CD4-positive, alpha-beta T cell treated with Interleukin-17A for 1 hour (primary cell): ENCODE measurements at places on chromosomes 11 and 22.

DNA sequence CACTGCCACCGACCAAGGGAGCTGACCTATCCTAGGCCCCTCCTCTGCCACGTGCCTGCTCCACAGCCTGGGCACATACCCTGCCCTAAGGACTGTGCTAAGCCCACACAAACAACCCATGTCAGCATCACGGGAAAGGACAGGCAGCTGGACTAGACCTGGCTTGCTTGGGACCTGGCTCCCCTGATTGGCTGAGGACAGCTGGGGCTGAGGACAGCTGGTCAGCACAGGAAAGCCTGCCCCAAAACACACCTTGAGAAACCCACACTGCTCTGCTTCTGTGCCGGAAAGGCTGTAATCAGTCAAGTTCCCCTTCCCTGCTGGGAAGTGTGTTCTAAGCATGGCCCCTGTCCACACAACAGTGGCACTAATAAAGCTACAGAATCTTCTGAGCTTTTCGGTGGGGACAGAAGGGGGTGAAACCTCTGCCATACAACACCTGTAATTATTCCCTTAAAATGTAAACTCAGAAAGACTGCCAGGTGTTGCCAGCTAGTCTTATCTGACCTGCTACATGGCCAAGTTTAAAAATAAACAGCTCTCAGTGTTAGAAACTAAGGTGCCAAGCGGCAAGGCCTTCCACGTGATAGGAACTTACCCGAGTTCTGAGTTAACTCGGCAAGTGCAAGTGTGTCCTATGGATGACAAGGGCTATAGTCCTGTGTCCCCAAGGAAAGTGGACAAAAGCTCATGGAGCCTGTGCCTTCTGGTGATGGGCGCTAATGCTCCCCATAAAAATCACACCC is 35.7 kb upstream of the ARFGAP3 start:
- no peak for DNase-seq

- DNase-seq: no peak
These were observed 15.2 kb downstream of the UFD1 start for GRCh38 chr22:19463491-19464469.

- DNase-seq: no peak
These were observed 33.5 kb downstream of the NFRKB start for GRCh38 chr11:129861702-129862522.

- no peak for DNase-seq
These were observed 156.8 kb downstream of the C11orf91 start for GRCh38 chr11:33543823-33544222.

- no peak for DNase-seq
These were observed 11.9 kb downstream of the CHID1 start for GRCh38 chr11:898540-899190.

GRCh38 chr11:83682611-83682973 is 396.4 kb upstream of the CCDC90B start:
- DNase-seq: no peak

- no peak for DNase-seq
These were observed 7.9 kb downstream of the PNPLA5 start for GRCh38 chr22:43883719-43884415.

- no peak for DNase-seq
These were observed 1250.5 kb downstream of the BRD1 start for GRCh38 chr22:48577014-48577690.

- no peak for DNase-seq
These were observed 16.7 kb upstream of the ARHGAP32 start for GRCh38 chr11:129208863-129209262.

- DNase-seq: no peak
These were observed 1.5 kb downstream of the OLFML1 start for GRCh38 chr11:7486781-7487140.

GRCh38 chr11:123194337-123195187 is 486 bp downstream of the CLMP start:
- DNase-seq: no peak

DNA sequence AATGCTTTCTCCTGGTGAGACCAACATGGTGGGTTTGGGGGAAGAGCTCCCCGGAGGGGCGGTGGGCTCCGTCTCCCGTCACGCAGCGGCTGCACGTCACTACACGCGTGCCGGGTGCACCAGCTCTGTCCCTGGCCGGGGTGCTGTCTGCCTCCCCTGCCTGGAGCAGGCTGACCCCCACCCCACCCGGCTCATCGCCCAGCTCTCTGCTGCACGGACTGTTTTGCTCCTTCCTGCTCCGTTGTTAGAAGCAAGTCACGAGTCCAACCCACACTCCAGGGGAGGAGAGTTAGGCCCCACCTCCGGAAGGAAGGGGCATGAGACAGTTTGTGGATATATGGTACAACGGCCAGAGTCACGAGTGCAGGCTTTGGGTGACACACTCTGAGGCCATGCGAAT is 364.9 kb downstream of the BRD1 start:
- DNase-seq: no peak

DNA sequence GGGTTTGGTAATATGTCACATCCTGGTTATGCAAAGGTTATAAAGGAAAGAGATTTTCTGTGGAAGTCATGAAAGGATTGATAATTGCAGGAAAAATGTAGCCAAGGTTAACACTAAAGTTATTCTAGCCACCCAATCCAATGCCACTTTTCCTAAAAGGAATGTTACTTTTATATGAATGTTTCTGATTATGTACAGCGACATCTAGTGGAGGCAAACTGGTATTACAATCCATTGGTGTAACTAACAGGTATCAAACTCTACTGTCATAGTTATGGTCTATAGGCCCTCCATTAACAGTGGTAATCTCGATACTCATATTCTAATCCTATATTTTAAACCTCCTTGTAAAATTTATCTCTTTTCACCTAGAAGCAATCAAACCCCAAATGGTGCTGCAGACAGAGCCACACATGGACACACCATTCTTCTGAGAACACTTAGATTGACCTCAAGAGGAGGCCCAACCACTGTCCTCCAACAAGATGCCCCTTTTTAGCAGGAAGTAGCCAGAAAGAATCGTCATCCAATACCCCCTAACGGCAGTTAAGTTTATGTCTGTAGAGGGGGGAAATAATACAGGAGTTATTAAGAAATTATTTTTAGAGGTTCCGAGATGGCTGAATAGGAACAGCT is 74.9 kb upstream of the RAG2 start:
- DNase-seq: peak; percentile 59

DNA sequence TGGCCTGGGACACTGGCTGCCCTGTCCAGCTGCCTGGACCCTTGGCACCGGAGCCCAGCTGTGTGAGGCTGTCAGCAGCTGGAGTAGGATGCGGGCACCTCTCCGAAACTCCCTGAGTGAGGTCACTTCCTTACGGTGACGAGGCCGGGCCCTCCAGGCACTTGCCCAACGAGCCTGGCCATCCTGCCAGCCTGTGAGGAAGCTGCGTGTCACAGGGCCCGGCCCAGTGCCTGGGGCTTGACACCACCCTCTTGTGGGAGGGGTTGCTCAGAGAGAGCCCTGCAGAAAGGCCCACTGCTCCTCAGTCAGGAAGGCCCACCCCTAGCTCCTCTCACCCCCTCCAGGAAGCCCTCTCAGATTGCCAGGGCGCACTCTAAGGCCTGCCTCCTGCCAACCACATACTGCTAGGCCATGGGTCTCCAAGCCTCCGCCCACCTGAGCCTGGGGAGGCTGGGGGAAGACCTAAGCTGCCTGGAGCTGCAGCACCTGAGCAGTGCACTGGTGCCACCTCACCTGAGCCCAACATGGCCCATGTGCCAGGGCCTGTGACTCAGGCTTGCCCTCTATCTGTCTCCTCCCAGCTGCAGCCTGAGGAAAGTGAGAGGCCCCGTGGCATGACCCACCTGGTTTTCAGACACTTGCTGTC is 4.3 kb upstream of the PHLDA2 start:
- DNase-seq: peak; percentile 69

GRCh38 chr22:29080106-29080975 is 7.5 kb downstream of the KREMEN1 start:
- no peak for DNase-seq

- no peak for DNase-seq
These were observed 21.6 kb downstream of the LMO1 start for GRCh38 chr11:8242118-8242475.

GRCh38 chr11:125073616-125074483 is 10.7 kb downstream of the SLC37A2 start:
- DNase-seq: no peak

DNA sequence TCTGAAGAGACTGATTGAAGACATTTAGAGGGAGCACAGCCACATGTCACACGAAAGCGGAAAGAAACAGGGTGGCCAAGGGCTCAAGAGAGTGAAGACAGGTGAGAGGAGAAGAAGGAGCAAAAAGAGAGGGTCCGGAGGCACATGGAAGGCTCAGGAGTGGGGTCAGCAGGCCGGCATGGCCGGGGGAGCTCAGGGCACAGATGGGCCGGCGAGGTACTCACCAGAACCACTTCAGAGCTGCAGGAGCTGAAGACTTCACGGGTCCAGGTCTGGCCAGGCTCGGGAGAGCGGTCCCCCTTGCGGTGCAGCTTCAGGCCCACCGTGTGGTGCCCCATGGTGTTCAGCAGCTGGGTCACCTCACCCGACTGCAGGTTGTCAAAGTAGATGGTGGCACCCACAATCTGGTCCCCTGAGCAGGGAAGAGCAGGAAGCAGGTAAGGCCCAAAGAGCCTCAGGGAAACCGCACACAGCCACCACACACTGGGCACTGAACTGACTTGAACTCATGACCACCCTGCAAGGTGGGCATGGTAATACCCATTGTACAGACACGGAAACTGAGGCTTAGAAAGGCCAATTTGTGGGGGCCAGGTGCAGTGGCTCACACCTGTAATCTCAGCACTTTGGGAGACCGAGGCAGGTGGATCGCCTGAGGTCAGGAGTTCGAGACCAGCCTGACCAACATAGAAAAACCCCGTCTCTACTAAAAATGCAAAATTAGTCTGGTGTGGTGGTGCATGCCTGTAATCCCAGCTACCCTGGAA is 11.6 kb downstream of the AHNAK start:
- DNase-seq: no peak
